ENCODE measurements at places on chromosomes 6 and 20.

- DNase-seq, result no peak
These were observed 84.0 kb upstream of the SMLR1 start for GRCh38 chr6:130743175-130743574.

DNA sequence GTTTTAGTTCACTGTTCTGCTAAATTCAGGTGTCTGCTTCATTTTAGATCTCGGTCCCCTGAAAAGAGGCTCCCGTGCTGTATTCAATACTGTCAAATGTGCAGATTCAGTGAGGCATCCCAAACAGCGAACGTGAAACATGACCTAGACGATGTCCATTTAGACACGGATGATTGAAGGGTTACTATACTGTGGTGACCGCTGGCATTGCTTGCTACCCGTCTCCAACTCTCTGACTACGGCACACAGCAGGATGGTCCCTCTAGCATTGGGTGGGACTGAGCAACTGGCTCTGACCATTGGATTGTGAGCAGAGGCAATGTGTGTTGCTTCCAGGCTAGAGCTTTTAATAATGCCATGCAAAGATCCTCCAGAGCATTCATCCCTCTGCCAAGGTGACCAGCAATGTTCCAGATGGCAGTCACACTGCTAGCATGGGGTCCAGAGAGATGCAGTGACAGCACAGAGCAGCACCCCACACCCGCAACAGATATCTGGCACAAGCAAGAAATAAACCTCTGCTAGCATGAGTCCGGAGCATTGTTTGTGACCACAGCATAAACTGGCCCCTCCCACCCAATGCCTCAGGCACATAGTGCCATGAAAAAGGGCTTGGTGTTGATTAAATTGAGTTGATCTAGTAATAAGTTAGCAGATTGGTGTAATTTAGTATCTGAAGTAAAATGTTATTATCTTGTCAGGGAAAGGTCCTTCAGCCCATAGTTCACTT is 9.0 kb downstream of the METTL24 start:
- no peak for DNase-seq

DNA sequence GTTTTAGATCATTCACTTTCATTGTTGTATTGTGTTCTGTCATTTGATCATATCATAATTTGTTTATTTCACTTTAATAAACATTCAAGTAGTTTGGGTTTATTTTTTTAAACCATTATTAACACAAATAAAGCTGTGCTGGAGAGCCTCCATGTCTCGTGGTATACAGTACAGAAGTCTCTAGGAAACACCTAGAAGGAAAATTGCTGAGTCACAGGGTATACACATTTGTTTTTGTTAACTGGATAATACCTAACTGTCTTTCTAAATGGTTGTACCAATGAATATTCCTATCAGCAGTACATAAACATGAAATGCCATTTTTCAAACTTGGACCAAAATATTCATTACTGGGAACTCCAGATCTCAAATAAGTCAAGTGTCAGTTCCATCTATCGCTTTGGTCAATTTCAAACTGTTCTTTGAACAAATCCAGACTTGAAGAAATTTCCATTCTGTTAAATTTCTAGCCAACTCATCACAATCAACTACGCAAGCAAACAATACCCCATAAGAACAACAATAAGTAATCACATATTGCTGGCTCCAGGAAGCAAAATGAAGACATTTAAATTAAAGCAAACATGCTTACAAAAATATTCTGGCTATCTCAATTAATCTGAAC is 138.1 kb downstream of the ATXN1 start:
- DNase-seq, result no peak

DNA sequence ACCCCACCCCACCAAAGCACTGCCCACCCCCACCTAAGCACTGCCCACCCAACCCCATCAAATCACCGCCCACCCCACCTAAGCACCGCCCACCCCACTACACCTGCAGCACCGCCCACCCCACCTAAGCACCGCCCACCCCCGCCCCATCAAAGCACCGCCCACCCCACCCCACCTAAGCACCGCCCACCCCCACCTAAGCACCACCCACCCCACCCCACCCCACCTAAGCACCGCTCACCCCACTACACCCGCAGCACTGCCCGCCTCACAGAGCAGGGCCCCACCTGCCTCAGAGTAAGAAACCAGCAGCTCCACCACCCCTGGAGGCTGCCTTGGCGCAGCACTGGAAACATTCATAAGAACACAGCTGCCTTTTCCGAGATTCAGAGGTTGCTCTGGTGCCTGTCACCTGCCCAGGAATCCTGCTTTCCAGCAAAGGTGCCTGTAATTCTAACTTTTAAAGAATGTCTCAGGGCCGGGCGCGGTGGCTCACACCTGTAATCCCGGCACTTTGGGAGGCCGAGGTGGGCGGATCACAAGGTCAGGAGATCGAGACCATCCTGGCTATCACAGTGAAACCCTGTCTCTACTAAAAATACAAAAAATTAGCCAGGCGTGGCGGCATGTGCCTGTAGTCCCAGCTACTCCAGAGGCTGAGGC is 148.2 kb downstream of the BMP7 start:
- no peak for DNase-seq

DNA sequence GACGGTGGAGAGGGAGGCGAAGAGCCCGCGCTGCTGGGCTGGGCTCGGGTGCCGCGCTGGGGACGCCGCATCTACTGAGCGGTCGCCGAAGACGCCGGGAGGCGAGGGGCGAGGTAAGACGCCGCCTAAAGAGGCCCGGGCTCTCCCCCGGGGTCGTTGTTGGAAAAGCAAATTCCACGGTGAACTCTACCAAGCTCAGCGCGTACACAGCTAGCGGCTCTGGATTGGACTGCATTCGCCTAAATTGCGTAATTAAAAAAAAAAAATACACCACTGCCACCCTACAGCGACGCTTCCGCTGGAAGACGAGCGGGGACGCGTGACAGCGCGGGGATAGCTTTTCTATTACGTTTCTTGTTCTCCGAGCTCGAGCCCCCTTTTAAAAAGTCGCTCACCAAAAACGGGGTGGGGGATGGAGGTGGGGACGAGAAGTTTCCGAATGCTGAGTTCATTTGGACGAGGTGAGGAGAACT is 92.0 kb upstream of the PRDM1 start:
- DNase-seq, result peak; percentile 27

DNA sequence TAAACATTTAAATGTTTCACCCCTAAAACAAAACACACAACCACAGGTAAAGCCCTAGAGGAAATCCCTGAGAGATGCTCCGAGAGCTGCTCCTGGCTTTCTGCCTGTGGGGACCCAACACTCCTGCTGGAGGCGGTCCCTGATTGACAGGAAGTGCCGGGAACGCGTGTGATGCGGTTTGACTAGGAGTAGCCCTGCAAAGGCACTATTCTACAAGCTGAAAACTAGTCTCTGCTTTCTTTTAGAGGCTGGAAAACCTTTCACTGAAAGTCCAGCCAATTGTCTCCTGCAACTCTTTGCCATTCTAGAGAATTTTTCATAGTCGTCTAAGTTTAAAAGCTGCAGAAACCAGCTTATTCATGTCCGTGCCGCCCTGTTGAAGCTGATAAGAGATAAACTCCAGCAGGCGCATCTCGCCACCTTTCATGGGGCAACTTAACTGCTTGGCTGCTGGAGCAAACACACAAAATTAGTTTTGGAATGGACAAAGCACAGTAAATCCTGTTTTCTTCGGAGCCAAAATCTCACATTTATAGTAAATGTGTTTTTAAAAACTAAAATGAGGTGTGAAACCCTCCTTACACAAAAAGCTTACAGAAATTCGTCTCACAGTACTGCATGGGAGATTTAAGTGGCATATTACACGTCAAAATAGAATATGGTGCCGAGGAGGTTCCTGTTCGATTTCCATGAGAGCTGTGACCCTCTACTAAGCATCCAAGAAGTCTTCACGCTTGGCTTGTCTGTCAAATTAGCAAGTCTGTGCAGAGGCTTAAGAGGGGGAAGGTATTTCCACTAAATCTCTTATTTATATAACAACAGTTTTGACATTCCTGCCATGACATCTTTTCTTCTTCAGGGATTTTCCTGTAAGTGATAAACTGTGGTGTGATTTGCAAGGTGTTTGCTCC is 46.9 kb downstream of the DACT2 start:
- no peak for DNase-seq

DNA sequence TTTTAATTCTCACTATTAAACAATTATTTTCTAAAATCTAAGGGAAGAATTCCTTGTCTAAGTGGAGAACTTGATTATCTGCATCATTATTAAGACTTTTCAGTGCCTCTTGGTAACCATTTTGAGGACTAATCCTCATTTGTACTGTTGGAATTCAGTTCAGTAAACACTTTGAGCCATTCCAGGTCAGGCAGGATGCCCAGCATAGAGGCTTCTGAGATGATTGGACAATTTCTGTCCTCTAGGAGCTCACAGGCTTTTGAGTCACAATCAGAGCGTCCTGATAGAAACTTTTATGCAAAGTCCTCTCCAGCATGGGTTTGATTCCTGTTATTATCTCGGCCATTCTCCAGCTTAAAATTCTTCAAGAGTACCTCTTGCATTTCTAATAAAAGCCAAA is 1304.6 kb downstream of the EPHA7 start:
- no peak for DNase-seq

- no peak for DNase-seq
These were observed 140.7 kb downstream of the FUT9 start for GRCh38 chr6:96156425-96156824.

DNA sequence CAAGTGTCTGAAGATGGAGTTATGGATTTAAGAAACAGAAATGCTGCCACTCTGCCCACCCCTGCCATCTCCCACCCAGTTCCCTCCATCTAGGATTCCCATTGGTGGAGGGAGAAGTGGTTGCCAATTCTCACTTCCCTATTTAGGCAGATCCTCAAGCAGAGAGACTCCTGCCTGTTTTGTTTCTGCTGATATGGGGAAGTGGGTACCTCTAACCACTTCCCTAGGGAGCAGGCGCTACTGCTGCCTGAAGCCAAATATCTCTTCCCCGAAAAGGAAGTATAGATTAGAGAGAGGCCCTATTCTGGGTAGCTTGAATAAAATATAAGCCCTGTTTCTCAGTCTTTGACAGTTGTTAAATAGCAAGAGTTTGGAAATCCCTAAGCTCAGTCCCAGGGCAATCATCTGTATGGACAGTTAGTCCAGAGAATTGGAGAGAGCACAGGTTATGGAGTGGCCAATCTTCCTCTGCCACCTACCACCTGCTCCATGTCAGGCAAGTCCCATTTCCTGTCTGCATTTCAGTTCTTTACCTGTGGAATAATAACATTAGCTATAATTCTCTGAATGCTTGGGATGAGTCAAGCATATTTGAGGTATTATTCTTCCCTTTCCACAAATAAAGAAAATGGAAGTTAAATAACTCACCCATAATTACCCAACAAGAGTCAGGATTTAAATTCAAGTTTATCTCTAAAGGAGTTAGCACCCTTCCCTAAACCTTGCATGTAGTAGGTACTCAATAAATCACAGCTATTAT is 2.6 kb upstream of the ADGB start:
- no peak for DNase-seq

DNA sequence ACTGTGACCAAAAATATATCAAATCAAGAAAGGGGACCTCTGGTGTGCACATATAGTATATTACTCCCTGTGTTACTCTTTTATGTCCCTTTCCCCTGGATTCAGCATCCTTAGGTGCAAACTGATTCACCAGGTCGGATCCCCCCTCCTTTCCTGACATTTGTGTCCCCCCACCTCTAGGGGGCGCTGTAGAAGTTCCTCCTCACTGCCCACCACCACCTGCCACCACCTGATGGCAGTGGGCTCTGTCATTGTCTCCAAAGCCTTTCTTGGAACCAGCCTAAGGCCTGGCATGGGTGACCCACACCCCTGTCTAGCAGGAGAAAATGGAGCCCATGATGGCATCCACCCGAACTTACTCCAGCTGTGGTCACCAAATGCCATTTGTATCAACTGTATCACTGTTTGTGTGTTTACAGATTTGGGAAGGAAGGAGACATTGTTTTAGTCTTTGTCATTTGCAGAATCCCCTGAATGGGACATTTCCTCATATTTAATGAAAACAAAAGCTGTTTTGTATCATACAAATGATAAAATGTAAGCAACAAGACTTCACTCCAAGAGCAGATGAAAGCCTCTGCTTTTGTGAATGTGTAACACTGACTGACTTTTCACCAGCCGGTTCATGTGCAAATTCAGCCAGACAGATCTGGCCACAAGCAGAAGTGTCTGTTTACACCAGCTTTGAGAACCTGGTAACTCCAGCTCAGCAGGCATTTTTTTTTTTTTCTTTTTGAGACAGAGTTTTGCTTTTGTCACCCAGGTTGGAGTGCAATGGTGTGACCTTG is 66.2 kb downstream of the ARMC2 start:
- DNase-seq, result no peak

- peak; percentile 81 for DNase-seq
These were observed 9.4 kb downstream of the DEFB132 start for GRCh38 chr20:266596-267562.

DNA sequence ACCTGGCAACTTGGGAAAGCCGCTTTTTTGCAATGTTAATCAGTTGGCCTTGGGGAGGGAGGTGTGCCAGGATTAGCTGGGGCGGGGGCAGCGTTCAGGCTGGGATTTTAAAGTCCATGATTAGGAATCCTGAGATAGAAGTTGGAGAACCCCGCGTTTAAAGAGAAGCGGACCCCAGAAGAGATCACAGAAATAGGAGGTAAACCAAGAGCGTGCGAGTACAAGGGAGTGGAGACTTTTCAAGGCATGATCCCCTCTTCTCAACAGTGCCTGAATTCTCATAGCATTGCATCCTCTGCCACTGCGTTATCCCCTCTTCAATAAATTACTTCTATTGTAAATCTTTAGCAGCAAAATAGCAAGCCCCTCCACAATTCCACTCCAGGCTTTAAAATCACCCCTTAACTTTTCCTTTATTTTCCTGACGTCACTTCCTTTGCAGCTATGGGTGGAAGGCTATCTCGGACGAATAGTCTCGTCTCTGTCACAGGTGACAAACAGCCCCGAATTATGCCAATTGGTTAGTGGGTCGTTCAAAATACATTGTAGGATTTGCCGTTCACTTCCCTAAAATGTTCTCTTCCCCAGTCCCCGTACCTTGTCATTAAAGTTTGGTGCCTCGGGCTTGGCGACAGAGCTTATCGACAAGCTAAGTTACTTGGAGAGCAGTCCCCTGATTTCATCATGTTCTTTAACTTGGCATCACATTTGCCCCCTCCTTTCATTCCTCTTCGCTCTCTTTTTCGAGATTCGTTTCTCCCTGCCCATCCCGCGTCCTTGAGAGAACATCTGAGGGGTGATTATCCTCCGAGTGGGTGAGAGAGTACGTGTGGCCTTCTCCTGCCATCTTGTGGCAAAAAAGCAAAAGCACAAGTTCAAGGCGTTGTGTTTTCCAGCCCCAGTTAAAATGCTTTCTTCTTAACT is 17.1 kb downstream of the OR2B2 start:
- DNase-seq, result peak; percentile 59

GRCh38 chr6:69624944-69625343 is 171.9 kb downstream of the LMBRD1 start:
- DNase-seq, result no peak

Measured in T-helper 1 cell (primary cell).